Stomach (tissue), 19 donors: ENCODE measurements at places on chromosomes 6 and 20. TPM values are rescaled to one million over a fixed set of nuclear protein-coding genes. Genes with fewer than 3 reads are reported as not detected.
A peak's percentile ranks its signal among the peaks of the same experiment; 100 is the strongest.

DNA sequence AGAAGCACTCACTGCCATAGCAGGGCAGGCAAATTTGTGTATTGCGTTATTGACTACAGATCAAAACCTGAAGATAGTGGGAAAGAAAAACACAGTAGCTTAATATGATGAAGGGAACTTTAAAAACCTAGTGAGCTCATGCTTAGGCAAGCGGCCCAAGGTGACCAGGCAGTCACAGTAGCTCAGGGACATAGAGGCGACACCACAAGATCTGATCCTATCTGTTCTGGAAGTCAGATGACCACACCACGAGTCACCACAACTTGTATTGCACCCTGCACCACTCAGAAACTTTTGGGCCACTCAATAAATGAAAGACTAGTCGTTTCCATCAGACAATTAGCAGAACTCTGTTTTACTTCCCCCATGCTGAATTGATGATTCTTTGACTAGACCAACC, 4.9 kb downstream of the CLIC5 start:
- no peaks in the 10 kb centered on the region for H3K36me3 ChIP-seq
- peaks cover 17% of the 10 kb centered on the region for H3K4me1 ChIP-seq
- peaks cover 18% of the 10 kb centered on the region for H3K27me3 ChIP-seq
- H3K27ac ChIP-seq = peak overlapping the region; percentile 76
- no peak for DNase-seq
- no peak overlapping the region for H3K4me3 ChIP-seq

ENPP5 gene
- total RNA-seq = 2.2 TPM

HECA gene
- total RNA-seq = 37.7 TPM

- no peak overlapping the region for H3K27ac ChIP-seq
- no peaks in the 10 kb centered on the region for H3K36me3 ChIP-seq
- DNase-seq = no peak
- H3K4me3 ChIP-seq = no peak overlapping the region
- H3K27me3 ChIP-seq = no peaks in the 10 kb centered on the region
Observed at GRCh38 chr6:104597541-104598050, 262.1 kb downstream of the HACE1 start.

DNA sequence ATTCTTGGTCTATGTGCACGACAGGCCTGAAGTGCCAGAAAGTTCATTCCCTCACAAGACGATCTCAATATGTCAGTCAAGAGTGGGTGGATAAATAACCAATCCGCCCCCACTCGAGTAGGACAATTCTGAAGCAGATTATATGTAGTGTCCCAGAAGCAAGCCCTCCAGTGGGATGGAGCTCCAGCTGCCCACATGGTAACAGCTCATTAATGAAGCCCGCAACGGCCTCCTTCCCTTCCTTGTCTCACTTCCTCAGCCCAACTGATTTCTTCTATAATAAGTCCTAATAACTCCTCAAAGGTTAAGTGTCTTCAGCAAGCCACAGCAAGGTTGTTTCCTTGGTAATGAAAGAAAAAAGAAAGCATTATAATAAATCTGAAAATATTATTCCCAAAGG, 82.1 kb upstream of the F13A1 start:
- H3K4me1 ChIP-seq = no peaks in the 10 kb centered on the region
- H3K4me3 ChIP-seq = no peak overlapping the region
- H3K27ac ChIP-seq = no peak overlapping the region
- no peak for DNase-seq
- no peaks in the 10 kb centered on the region for H3K36me3 ChIP-seq

RIPOR3 gene
- total RNA-seq = 8.1 TPM

POU5F1 gene
- 141 TPM for total RNA-seq

CRIP3 gene
- not detected for total RNA-seq

DNA sequence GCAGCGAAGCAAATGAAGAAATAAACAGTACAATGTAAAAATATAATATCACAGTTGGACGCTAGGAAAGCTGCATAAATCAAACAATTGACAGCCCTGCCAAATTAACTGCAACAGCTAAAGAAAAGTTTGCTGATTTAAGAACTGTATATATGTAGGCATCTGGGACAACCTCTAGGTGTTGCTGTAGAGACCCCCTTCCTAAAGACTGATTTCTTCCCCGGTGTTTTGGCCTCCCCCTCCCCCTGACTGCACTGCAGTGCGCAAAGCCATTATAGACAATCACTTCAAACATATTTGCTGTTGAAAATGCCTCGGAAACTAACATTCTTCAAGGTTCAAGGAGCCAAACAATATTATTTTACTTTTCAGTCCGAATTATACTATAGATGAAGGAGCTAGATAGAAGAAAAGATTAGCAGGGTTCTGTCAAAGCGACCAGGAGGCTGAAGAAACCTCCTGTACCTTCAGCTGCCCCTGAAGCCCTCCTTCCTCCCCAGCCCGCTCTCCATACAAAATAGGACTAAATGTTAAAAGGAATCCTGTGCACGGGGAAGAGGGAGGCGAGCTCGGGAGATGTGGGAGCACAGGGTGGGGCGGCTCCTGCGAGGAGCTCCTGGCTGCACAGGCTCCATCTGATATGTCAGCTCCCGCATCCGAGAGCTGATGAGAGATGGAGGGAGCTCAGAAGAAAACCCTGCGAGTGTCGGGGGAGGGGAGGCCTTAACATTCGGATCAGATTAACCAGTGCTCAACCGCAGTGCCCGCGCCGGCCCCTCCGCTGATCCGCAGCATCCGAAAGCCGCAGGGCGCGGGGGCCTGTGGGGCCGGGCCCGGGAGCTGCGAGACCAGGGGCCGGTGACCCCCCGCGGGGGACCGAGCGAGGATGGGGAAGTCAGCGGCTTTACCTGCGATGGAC, 822 bp downstream of the ELOVL4 start:
- H3K27ac ChIP-seq = peak overlapping the region; percentile 13
- peaks cover 22% of the 10 kb centered on the region for H3K4me1 ChIP-seq
- DNase-seq = peak; percentile 71
- no peaks in the 10 kb centered on the region for H3K36me3 ChIP-seq

TPX2 gene
- total RNA-seq = 6.4 TPM

DNA sequence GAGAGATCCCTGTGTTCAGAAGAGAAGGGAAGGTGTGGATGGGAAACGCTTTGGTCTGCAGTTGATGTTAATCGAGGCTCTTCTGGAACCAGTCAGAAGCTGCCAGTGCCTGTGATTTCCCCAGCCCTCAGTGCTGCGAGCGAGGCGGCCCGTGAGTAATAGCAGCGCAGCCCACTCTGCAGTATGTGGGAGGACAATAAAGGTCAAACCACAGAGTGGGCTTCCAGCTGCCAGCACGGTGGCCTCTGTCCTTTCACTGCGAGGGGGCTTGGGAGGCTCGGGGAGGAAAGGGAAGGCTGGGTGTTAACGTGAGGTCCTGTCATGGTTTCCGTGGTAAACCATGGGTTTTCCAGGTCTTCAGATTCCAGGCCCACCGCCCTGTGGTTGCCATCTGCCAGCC, 32.3 kb upstream of the TAGAP start:
- H3K27ac ChIP-seq = no peak overlapping the region
- no peak overlapping the region for H3K4me3 ChIP-seq
- no peak for DNase-seq
- peaks cover 5% of the 10 kb centered on the region for H3K4me1 ChIP-seq

- peaks cover under 1% of the 10 kb centered on the region for H3K36me3 ChIP-seq
- no peak for DNase-seq
- no peak overlapping the region for H3K4me3 ChIP-seq
- H3K27me3 ChIP-seq = no peaks in the 10 kb centered on the region
- H3K27ac ChIP-seq = peak overlapping the region; percentile 54
Observed at GRCh38 chr6:108875161-108875555, 26.9 kb downstream of the ARMC2 start.

ZNF334 gene
- total RNA-seq = 12.8 TPM

NFS1 gene
- 54.2 TPM for total RNA-seq

AGER gene
- 2.2 TPM for total RNA-seq

- no peaks in the 10 kb centered on the region for H3K4me1 ChIP-seq
- no peak overlapping the region for H3K27ac ChIP-seq
- H3K36me3 ChIP-seq = no peaks in the 10 kb centered on the region
- H3K27me3 ChIP-seq = no peaks in the 10 kb centered on the region
- no peak overlapping the region for H3K4me3 ChIP-seq
Observed at GRCh38 chr20:24316731-24317130, 152.7 kb upstream of the SYNDIG1 start.

LY6G6D gene
- total RNA-seq = not detected

EFCAB8 gene
- total RNA-seq = 0.18 TPM

DNA sequence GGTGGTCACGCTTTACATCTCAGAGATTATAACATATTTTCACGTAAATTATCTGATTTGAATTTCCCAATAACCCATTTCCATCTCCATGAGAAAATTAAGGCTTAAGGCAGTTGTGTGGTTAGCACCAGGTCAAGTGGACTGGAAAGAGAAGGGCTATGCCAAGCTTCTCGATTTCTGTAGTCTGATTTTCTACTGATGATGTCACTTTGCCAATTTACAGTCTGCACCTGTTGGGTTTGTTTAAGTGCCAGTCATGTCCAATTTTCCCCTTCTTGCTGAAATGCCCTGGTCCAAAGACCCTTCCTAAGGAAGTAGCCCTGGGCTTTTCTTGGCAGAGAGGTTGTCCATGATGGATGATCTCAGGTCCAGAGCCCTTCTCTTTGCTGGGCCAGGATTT, 562.3 kb upstream of the BTBD3 start:
- no peaks in the 10 kb centered on the region for H3K4me1 ChIP-seq
- no peak for DNase-seq
- no peak overlapping the region for H3K4me3 ChIP-seq
- no peaks in the 10 kb centered on the region for H3K27me3 ChIP-seq
- H3K27ac ChIP-seq = no peak overlapping the region
- no peaks in the 10 kb centered on the region for H3K36me3 ChIP-seq

DNA sequence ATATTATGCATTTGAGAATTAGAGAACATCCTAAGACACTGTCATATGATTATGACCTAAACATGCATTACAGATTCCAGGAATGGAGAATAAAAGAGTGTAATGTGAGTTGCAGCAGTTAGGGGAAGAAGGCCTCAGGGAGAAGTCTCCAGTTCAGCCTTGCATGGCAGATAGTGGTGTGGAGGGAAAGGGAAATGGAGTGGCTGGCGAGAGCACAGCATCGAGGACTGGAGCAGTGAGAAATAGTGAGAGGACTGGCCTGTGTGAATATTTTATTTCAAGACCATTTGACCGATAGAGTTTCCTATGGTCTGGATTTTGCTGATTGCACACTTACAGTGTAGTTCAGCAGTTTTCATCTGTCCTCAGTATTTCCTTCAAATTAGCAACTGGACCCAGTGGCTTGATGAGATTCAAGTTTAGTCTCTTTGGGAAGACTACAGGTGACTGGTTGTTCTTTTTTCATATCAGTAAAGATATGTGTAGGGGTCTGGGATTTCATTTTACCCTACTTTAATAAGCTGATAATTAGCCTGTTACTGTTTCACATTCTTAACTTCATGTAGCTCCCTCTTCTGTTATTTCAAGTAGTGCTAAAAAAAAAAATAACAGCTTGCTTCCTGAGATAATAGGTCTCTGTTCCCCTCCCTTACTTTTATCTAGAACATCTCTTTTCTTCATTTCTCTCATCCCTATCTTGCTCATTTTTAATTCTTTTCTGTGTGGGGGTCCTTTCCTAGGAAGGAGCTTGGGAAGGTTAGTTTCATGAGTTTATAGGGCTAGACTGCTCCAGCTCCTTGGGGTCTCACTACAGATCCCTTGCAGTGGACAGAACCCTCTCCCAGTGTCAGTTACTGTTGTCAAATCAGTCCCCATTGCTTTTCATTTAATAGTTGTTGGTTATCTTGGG, 27.9 kb downstream of the BLTP3A start:
- H3K36me3 ChIP-seq = peaks cover 12% of the 10 kb centered on the region
- H3K4me3 ChIP-seq = no peak overlapping the region
- H3K4me1 ChIP-seq = peaks cover 5% of the 10 kb centered on the region
- H3K27ac ChIP-seq = no peak overlapping the region

- H3K36me3 ChIP-seq = no peaks in the 10 kb centered on the region
- no peak for DNase-seq
- H3K4me3 ChIP-seq = no peak overlapping the region
- no peak overlapping the region for H3K27ac ChIP-seq
- peaks cover 7% of the 10 kb centered on the region for H3K27me3 ChIP-seq
Observed at GRCh38 chr20:46698788-46699187, 9.5 kb upstream of the TP53RK start.

OR14J1 gene
- total RNA-seq = 0.18 TPM

DEFB125 gene
- total RNA-seq = not detected

DNA sequence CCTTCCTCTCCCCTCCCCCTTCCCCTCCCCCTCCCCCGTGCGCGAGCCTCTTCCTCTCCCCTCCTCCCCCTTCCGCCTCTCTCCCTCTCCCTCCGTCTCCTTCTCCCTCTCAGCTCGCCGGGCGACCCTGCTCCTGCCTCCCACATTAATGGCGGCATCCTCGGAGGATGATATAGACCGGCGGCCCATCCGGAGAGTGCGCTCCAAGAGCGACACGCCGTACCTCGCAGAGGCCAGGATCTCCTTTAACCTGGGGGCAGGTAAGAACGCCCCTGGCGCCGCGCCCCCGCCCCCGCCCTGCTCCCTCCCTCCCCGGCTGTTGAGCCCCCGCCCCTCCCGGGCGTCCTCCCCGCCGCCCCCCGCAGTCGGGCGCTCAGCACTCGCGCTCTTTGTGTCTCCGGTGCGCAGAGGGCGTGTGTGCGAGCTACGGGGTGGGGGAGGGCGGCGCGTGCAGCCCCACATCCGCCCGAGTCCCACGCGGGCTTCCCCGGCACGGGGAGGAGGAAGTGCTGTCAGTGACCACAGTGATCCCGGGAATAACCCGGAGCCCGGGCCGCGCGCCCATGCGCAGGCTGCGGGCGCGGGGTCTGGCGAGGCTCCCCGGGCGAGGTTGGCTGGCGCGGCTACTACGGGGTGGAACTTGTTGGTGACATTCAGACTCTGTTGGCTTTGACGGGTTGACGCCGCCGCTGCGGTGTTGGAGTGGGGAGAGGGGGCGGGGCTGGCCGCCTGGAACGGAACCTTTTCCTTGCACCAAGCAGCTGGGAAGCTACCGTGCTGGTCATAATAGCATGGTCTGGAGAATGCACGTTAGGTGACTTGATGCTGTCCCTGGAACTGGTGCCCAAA, 33.2 kb downstream of the PHACTR1 start:
- DNase-seq = no peak
- H3K4me3 ChIP-seq = peak overlapping the region; percentile 28
- H3K36me3 ChIP-seq = no peaks in the 10 kb centered on the region
- H3K27me3 ChIP-seq = peaks cover 11% of the 10 kb centered on the region
- H3K4me1 ChIP-seq = no peaks in the 10 kb centered on the region
- H3K27ac ChIP-seq = no peak overlapping the region

DNA sequence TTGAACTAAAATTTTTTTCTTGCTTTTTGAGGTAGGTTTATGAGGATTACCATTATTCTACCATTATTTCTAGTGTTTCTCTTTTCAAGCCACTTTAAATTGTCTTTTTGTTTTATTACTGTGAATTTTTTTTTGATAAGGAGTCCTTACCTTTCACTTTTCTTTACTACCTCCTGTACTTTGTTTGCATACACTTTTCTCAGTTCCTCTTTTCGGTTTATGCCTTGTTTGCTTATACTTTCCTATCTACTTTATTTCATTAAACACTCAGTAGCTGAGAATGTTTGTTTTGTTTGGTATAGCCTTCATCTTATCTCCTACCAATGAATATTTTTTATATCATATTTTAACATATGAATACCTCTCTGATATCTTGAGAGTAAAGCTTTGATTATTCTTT, 147.9 kb downstream of the TFAP2B start:
- no peaks in the 10 kb centered on the region for H3K4me1 ChIP-seq
- no peak overlapping the region for H3K27ac ChIP-seq
- H3K36me3 ChIP-seq = no peaks in the 10 kb centered on the region
- H3K4me3 ChIP-seq = no peak overlapping the region

- peak; percentile 15 for DNase-seq
- peaks cover 4% of the 10 kb centered on the region for H3K27me3 ChIP-seq
- no peak overlapping the region for H3K27ac ChIP-seq
- no peak overlapping the region for H3K4me3 ChIP-seq
- no peaks in the 10 kb centered on the region for H3K4me1 ChIP-seq
Observed at GRCh38 chr20:61057443-61058121, 194.5 kb upstream of the CDH4 start.
